ENCODE measurements at places on chromosomes 13 and 19.

DNA sequence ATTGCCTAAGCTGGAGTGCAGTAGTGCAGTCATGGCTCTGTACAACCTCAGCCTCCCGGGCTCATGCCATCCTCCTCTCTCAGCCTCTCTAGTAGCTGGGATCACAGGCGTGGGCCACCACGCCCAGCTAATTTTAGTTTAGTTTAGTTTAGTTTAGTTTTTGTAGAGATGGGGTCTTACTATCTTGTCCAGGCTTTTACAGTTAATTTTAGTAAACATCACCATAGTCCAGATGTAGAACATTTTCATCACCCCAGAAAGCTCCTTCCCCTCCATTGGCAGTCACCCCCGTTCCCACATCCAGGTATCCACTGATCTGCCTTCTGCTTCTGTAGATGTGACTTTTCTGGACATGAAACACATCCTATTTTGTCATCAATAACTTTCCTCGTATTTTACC, 41.1 kb downstream of the DNM2 start:
- DNase-seq: no peak

DNA sequence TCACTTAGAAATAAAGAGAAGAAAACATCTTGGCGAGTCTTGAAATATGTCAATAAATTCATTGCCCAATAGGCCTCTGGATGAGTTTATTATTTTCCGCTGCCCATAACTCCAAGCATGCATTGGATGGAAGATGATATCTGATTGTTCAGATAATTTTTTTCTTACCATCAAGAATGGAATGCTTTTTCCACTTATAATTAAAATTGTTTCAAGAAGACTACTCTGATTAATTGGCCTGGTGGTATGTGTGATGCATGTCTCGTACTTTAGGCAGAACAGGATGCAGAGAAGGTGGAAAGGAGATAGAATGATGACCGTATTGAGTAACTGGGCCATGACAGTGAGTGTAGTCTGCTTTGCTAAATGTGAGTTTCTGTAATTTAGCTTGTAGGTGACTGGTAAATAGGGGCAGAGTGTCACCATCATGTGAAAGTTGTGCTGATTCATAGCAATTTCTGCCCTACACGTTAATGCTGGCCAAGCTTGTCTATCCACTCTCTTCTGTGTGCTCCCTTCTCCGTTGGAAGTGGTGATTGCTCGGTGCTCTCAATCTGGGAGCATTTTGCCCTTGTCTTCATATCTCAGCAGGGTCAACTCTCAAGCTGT, 13.5 kb upstream of the SPATA13 start:
- no peak for DNase-seq

DNA sequence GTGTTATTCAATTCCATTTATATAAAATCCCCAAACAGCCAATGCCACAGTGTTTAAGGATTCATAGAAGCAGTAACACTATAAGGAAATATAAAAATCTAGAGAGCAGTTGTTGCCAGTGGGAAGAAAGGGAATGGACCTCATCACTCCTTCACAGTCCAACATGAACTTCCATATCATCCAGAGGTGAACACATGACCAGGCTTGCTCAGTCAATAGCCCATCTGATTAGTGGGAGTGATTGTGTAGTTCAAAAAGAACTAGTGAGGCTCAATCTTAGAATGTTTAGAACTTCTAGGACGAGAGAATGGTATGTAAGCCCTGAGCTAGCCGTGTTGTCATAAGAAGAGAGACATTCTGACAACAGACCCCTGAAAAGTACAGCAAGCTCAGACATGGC, 314.1 kb downstream of the LIG4 start:
- DNase-seq: no peak

DNA sequence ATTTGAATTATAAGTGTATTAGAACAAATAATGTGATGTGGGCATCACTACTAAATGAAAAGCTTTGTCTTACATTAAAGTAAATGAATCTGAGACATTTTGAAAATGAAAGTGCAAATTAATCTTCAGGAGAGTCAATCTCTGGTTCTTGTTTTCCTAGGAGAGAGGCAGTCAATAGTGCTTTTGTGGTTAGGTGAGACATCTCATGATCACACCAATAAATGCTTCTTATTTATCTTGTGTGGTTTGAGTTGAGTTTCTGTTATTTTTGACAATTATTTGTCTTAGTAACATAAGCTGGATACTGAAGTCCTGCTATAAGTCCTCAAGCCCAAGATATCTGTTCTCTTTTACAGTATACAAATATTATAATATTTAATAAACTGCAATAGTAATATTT, 1378.0 kb upstream of the PCDH9 start:
- no peak for DNase-seq
